Activated naive CD4-positive, alpha-beta T cell treated with anti-CD3 and anti-CD28 coated beads, Interleukin-2, amount 50 U/mL, for 16 hours (primary cell): ENCODE measurements at places on chromosomes 7 and 10.

DNA sequence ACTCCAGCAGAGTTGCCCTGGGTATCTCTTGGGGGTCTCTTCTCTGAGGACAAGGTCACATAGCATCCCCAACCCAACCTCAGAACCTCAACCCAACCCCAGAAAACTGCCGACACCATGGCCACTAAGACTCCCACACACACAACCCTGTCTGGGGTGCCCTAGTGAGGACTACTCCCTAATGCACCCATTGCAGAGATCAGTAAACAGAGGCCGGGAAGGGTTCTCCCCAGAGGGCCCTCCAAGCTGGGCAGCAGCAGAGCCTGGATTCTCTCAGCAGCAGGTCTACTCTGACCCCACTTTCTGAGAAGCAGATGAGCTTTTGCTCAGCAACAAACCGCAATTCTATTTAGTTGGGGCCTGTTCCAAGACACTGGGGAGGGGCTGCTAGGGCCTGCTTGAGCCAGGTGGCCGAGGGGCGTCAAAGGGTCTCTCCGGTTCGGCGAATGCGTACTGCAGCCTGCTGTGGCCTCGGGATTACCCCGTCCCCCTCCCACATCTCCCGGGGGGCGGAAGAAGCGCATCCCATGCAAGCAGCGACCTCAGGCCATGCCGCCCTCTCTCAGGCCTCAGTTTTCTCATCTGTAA lies 828 bp downstream of the OGDHL start:
- DNase-seq: no peak

GRCh38 chr10:23095404-23095965 lies at the start of gene MSRB2:
Gene MSRB2, plus strand, starts transcription at chr10:23095579. Its CDS starts 30 bp downstream, at chr10:23095609.
- DNase-seq: peak; percentile 64

GRCh38 chr7:51459809-51460208 lies 143.2 kb upstream of the COBL start:
- DNase-seq: no peak

GRCh38 chr10:4837551-4837950 lies 11.5 kb downstream of the AKR1E2 start:
- DNase-seq: no peak

- DNase-seq: no peak
These were observed 689.7 kb downstream of the SUGCT start for GRCh38 chr7:40824461-40824860.

DNA sequence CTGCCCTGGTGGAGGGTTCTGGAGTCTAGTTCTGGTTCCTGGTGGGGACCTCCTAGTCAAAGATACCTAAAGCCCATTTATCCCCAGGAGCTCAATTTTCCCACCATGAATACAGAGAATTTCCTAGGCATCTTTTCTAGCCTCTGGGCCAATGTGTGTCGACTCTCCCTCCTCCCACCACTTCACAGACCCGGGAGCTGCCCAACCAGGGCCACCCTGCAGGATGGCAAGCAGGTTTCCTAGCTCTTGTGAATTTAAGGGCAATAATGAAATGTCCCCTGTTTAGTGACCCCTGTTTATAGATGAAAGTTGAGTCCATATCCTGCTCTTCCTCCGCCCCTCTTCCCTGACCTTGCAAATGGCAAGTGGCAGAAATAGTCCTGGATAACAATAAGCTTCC lies 9.4 kb downstream of the DLX5 start:
- DNase-seq: no peak

GRCh38 chr7:44058759-44059218 lies 6.6 kb downstream of the PGAM2 start:
- no peak for DNase-seq

- DNase-seq: no peak
These were observed 864 bp downstream of the PSTK start for GRCh38 chr10:122981066-122981464.

GRCh38 chr10:53033396-53033795 lies 260.8 kb upstream of the MBL2 start:
- no peak for DNase-seq

DNA sequence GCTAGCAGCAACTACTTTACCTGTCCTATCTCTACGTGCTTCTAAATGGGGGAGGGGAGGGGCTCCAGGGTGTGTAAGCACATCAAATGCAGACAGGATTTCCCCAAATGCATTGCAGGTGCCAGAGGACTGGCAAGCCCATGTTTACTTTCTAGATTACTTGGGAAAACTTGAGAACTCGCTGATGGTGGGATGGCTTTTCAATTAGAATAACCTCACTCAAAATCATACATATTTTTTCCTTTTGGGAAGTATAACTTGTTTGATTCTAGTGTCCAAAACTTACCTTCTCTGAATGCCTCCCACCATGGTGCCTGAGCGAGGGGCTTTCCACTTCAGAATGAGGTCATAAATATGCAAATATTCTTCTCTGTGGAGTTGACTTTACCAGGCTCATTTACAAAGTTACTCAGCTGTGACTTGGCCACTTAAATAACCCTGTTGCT lies 191.3 kb upstream of the RHOBTB1 start:
- no peak for DNase-seq

DNA sequence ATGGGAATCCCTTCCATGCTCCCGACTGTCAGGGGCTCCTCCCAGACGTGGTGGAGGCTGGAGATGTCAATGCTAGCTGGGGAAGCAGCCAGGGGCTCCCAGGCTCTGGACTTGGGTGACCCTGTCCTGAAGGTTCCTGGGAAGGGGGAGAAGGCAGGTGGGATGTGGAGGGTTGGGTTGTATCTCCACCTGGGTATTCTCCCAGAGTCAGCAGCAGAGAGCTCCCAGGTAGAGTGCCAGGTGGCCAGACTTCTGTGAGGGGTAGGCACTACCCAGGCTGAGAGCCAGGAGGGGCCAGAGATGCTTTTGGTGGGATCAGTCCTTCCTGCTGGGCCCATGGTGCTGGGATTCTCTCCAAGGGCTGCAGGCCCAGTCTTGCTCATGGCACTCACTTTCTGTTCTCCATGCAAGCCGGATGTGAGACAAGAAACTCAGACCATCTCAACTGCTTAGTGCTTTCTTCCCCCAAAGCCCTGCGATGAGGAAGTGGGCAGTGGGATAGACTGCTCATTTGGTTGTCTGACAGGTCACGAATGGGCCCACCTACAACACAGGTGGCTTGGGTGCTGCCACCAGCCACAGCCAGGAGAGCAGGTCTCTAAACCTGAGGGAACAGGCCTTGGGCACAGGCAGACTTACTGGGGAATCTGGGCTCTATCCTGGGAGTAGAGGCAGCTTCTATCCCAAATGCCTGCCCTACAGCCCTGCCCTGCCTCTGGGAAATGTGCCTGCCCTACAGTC lies 52.5 kb upstream of the CAMK2B start:
- DNase-seq: no peak

GRCh38 chr7:150740053-150740452 lies 2.8 kb downstream of the GIMAP5 start:
- no peak for DNase-seq

GRCh38 chr10:20858292-20859124 lies 38.6 kb downstream of the NEBL start:
- no peak for DNase-seq

DNA sequence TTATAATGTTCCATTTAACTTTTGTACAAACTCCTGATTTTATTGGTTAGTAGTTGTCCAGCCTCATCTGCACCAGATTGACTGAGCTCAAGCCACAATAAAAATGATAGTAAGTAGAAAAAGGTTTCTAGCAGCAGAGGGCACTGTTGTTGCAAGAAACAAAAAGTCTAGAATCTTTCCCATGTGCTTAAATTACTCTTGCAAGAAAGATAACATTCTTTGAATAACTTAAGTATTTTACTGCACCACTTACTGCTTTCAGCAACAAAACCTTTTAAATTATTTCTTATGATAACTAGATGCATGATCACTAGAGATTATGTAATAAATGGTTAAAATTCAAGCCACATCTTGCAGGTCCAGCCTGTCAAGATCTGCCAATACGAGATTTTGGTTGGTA lies 27.0 kb downstream of the LMOD2 start:
- no peak for DNase-seq

DNA sequence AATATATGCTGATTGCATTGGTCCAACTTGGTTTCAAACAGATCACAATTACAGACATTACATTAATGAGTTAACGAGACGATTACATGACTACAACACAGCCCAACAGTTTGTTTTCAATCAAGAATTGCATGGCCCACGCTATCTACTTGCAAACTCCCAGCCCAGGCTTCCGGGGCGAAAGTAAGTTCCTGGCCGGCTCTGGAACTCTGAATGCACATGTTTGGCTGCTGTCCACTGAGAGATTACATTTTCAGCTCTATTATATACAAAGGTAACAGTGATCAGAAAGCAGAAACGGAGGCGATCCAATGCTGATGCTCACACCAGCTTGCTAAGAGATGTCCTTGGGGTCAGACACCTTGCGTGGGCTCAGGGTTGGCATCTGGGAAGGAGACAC lies 206.3 kb downstream of the FANK1 start:
- no peak for DNase-seq

DNA sequence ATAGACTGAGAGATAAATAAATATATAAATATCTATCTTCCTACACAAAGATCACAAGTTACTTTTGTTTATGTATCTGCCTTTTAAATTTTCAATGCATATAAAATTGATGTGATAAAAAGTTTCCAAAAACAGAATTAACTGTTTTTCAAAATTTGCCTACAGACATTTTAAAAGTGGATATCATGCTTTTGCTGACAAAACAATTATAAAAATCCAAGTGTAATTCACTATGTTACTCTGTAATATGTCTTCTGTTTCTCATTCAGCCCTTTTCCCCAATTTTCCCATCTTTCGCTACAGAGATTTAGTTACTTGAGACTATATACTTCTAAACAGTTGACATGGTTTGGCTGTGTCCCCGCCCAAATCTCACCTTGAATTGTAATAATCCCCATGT lies 37.7 kb downstream of the SLC25A13 start:
- no peak for DNase-seq

DNA sequence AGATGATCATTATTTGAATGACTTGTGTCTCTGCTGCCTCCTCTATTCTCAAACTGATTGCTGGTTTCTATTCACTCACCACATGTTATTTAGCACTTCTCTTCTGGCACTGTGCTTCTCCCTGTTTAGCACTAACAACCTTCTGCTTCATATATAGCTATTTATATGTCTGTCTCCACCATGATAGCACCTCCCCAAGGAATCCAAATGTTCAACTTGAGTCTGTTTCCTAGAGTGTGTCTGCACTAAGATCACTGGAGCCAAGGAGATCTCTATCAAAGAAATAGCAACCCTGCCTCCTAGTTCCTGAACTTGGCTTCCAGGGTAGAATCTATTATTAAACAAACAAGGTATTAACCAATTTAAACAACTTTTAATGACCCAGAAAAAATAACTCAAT lies 104.5 kb downstream of the CYP26A1 start:
- DNase-seq: no peak

- peak; percentile 81 for DNase-seq
These were observed 13.7 kb downstream of the RPS24 start for GRCh38 chr10:78047314-78047891.

DNA sequence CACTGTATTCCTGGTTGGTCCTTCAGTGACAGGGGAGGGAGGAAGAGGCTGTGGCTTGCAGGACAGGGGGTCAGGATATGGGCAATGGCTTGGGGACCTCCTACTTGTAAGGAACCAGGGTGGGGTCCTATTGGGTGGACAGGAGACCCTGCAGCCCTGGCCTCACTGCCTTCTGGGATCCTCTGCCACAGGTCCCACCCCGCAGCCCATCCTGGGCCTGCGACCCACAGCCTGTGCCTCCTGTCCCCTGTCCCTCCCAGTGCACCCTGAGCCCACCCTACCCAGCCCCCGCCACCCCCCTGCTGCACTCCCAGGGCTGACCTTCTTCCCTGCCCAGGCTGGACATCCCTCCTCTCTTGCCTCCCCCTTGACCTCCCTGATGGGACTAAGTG lies 58.7 kb upstream of the MYL10 start:
- DNase-seq: no peak

- no peak for DNase-seq
These were observed 24.1 kb downstream of the TAX1BP1 start for GRCh38 chr7:27763983-27764508.

DNA sequence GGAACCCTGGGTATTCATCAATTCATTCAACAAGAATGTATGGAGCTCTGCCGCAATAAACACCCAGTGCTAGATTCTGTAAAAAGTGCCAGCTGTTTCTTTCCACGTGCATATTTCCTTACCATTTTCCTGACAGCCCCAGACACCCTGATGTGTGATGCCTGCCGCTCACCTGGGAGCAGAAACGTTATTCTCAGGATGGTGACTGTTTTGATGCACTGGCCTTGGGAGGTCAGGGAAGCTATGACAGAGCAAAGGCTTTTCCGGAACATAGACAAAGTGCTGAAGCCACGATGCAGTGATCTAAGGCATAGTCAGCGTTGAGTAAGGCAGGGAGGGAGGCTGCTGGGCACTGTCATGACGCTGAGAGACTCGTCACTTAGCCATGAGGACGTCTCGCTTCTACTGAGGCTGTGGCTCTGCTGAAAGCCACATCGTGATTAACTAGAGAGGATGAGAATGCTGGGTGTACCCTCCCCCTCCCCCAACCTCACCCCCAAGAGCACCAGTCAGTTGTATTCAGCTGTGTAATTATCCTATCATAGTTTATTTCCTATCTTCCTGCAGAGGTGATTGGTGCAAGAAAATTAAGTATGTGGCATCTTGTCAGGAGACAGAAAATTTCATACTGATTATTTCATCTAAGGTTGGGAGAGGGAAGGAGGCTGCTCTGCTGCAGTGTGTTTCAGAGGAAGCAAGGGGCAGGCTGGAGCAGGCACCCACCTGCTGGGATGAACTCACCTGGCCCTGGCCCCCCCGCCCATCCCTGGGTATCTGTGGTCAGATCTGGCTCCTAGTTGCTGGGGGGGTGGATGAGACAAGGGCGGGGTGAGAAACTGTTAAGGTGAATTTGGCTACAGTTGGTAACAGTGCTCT lies 48.8 kb upstream of the SMNDC1 start:
- peak; percentile 26 for DNase-seq

- DNase-seq: no peak
These were observed 72.8 kb downstream of the CAMK1D start for GRCh38 chr10:12422189-12422588.

DNA sequence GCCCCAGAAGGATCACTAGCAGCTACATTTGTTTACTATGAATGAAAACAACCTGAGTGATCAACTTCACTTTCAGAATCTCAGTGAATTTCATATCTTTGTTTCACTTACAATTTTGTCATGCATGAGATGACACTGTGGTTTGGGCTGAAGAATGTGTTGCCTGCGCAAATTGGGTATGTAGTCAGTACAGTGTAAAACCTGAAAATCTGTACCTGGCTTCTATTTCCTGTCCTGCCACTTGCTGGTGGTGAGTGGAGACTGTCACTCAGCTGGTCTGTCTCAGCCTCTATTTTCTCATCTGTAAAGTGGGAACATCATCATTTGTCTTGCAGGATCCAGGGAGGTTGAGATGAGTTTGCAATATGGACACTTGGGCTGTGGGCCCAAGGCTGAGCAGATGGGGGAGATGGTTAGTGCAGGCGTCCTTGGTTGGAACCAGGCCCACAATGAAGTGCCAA lies 118.0 kb downstream of the WDFY4 start:
- DNase-seq: no peak

DNA sequence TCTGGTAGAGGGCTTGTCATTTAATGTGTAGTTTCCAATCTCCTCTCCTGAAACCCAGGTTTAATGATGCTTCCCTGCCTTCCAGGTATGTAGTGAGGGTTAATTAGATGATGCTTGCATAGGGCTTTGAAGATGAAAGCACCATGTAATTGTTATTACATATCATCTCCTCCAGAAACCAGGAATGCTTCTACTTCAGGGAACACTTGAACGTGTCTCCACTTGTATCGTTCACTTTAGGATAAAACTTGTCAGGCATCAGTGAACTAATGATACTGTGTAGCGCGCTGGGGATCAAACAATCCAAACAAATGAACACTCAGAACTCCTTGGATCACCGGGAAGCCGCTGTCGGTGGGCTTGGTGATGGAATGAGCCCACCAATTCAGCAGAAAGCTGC lies 260.9 kb upstream of the FZD8 start:
- DNase-seq: no peak

GRCh38 chr7:151408839-151409666 lies 785 bp downstream of the WDR86 start:
- no peak for DNase-seq
